ENCODE measurements at places on chromosomes 1 and 21.

GRCh38 chr1:38114241-38115026 is 67.8 kb upstream of the POU3F1 start:
- no peak for DNase-seq

- no peak for DNase-seq
These were observed 618.5 kb downstream of the PTPRU start for GRCh38 chr1:29854700-29855276.

DNA sequence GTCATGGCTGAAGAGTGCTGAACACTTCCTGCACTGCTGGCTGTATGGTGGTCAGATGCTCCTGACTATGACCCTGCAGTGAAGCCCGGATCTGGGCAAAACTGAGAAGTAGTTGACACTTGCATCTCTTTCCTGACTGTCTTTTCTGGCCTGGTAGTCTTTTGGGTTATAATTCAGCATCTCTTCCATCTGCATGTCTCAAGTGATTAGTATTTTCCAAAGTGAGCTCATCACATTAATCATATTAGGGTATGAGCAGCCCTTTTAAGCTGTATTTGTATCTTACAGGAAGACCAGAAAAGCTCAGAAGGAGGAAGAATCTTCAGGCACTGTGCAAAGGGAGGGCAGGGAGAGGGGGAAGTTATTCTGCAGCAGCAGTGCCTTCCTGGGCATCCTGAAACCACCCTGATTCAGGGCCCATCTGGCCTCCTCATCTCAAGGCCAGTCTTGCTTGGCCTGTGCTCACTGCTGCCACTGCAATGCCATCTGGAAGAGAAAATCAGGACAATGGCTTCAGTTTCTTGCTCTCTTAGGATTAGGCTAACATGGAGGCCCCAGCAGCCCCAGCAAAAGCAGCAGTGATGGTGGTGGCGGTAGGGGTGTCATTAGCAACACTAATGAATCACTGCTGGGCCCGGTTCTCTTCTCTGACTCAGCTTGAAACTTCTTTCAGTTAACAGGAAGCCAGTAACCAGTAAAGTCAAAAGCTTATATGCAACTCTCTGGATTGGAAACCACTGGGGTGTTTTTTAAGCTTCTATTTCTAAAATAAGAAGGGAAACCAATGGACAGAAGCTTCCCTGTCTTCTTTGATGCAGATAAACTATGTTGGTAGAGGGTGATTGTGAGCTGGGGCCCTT is 63.3 kb upstream of the WDR26 start:
- DNase-seq, result no peak

GRCh38 chr1:200233393-200233792 is 176.4 kb downstream of the ZNF281 start:
- no peak for DNase-seq

DNA sequence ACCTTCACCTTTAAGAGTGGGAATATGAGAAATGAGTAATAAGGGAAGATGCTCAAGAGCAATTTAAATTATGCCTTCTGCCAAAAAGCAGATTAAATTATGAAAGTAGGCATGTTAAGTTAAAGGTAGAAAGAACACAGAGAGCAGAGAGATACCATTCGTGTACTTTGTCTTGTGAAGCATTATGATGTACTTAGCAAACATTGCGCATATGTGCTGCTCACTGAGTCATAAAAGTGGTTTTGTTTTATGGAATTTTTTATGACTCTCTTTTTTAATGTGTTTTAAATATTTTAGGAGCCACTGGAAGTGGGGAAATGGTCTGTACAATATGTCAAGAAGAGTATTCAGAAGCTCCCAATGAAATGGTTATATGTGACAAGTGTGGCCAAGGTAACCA is 35.3 kb downstream of the MTF2 start:
- no peak for DNase-seq

DNA sequence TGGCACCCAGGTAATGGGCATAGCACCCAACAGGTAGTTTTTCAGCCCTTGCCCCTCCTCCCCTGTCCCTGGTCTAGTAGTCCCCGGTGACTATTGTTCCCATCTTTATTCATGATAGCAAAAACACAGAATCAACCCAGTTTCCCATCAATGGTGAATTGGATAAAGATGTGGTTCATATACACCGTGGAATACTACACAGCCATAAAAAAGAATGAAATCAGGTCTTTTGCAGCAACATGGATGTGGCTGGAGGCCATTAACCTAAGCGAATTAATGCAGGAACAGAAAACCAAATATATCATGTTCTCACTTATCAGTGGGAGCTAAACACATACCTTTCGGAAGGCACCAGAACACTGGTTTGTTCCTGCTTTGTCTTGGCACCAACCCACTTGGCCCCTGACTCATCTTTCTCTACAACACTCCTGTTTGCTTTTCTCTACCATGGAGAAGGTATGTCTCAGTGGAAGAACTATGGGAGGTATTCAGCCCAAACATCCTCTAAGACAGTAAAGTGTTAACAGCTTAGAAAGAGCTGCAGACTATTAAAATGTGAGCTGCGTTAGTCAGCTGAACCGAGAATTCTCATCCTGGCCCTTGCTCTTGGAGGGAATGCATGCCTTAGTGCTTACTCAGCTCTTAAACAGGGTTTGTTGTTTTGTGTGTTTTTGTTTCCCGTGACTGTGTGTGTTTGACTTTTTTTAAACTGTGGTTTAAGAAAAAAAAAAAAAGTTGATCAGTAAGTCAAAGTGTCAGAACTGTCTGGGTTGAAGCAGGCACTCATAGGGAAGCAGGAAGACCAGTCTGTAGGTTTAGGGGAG is 203.0 kb downstream of the TOMM20 start:
- no peak for DNase-seq

DNA sequence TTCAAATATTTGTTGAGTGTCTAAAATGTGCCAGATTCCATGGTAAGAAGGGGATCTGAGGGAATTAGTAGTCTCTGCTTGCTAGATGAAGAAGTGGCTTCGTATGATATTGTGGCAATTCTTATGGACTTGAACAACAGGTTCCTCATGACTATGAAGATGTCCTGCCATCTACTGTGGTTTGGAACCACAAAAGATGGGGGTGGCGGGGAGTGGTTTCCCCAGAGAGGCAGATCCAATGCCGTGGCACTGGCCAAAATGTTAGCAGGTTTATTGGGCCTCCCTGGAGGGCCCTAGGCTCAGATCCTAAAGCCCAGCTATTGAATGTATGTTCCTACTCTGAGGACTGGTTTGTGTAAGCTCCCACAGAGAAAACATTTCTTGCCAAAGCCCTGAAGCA is 120.8 kb downstream of the RGS2 start:
- no peak for DNase-seq

Data from omental fat pad (tissue), 4 donors.